ENCODE measurements at places on chromosomes 7 and 10.

- no peak for DNase-seq
Measured at GRCh38 chr10:14332903-14333302, 2.2 kb upstream of the FRMD4A start.

DNA sequence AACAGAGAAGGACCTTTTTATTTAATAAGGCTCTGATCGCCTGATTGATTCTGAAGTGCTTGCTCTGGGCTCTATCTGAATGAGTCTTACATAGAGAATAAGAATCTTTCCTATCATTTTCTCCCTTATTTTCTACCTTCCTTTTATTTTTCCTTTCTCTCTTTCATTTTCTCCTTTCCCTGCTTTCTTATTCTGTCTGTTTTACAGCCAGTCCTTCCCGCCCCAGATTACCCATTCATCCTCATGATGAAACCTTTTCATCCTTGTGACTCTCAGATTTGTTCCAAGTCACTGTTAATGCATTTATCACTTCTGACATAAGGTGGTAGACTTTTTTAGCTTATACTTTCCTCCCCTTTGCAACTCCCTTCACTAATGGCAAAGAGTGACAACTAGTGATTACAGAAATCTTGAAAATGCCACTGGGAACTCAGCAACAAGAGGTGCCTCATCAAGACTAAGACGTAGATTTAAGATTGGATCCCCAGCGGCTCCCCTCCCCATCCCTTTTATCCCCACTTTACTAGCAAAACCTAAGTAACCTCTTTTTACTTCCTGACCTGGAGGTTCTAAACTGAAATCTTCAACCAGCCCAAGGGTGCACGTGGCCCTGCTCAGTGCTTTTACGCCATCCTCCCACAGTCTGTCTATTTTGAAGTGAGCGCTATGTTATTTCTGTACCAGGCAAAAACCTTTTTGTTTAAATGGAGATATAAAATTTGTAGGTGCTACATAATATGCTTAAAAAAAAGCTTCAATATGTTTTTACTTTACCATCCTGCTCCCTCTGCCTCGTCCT lies 179.8 kb downstream of the DYNC1I1 start:
- DNase-seq: no peak

GRCh38 chr10:75405598-75406461 lies 4.3 kb upstream of the ZNF503 start:
- no peak for DNase-seq

DNA sequence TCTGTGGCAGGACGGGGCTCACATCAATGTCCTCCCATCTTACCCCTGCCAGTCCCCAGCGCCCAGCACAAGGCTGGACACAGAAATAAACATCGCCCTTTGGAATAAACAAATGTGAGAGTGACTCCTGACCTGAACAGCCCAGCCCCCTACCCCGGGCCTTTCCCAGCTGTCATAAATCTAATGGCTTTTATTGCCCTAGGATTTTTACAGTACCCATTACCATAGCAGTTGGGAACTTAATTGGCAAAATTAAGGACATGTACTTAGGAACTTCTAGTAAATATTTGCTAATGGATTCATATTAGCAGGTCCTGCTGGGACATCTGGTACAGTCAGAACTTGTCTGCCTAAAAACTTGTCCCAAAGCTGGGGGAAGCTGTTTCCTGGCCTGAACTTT lies 76.6 kb downstream of the GLRX3 start:
- DNase-seq: no peak

- DNase-seq: no peak
Measured at GRCh38 chr10:125294109-125294508, 133.7 kb upstream of the CTBP2 start.

All from iPS DF 6.9 (cell line).